Activated T-helper 1 cell treated with anti-CD3 and anti-CD28 coated beads, Interleukin-12 subunit alpha, Interleukin-12 subunit beta, Interleukin-2, Interleukin-4 antibody, amounts not matched to agents 30 ng/mL and 10 ng/mL and 1 ng/mL, durations not matched to agents 14 hours and 24 hours and 36 hours (primary cell): ENCODE measurements at places on chromosomes 5 and 9.

DNA sequence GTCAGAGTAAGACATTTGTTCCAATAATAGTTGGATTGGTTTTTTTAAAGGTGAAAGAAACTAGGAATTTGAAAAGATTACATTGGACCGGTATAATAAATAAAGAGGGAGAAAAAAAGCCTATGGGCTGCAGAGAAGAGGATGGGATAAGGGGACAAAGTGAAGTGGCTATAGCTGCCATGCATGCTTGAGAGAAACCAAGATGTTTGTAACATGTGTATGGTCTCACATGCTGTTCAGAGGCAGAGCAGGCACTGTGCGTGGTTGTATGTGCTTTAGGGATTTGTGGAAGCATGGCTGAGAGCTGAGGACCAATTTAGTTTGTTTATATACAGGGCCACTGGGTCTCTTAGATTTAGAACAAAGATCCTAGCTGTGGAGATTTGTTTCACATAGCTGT is 32.7 kb downstream of the LNPEP start:
- no peak for DNase-seq

GRCh38 chr9:7561527-7562080 is 238.0 kb downstream of the DMAC1 start:
- no peak for DNase-seq

- no peak for DNase-seq
These were observed 432.1 kb upstream of the RGMB start for GRCh38 chr5:98341038-98342032.

GRCh38 chr5:38720554-38721361 is 125.1 kb upstream of the OSMR start:
- no peak for DNase-seq
